Large intestine (tissue), 12 donors: ENCODE measurements at places on chromosomes 5 and 9. TPM values are rescaled to one million over a fixed set of nuclear protein-coding genes. Genes with fewer than 3 reads are reported as not detected.

GRCh38 chr5:94209774-94210355 lies 408.5 kb downstream of the KIAA0825 start:
- DNase-seq: no peak

DNA sequence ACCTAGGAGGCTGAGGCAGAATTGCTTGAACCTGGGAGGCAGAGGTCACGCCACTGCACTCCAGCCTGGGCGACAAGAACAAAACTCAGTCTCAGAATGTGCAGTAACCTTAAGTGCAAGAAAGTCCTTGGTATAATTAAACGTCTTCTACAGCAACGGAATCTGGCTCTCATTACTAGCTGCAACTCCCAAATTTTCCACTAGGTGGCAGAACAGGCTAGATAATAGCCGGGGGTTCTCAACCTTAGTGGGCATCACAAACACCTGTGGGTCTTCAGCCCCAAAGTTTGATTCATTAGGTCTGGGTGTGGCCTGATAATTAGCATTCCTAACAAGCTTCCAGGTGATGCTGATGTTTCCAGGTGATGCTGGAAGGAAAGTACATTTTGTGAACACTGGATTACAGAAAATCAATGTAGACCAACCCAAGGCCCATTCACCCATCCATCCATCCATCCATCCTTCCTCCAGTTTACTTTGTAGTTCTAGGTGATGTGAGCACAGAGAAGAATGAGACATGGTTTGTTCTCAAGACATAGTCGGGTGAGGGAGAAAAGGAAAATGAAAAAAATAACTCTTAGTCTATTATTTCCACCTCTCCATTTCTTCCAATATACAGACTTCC lies 37.3 kb downstream of the FBXW2 start:
- peak; percentile 40 for DNase-seq

- DNase-seq: no peak
Observed at GRCh38 chr5:161676103-161676502, 9.4 kb upstream of the GABRA6 start.

GRCh38 chr5:168608386-168608785 lies 29.2 kb upstream of the PANK3 start:
- no peak for DNase-seq

GRCh38 chr9:135199489-135199888 lies 112.0 kb downstream of the OLFM1 start:
- no peak for DNase-seq

- no peak for DNase-seq
Observed at GRCh38 chr5:172940268-172941066, 18.8 kb upstream of the RPL26L1 start.

GRCh38 chr9:120923620-120924328 lies 2.8 kb downstream of the TRAF1 start:
- DNase-seq: no peak

GRCh38 chr5:166881802-166882201 lies 1409.6 kb upstream of the WWC1 start:
- no peak for DNase-seq

DNA sequence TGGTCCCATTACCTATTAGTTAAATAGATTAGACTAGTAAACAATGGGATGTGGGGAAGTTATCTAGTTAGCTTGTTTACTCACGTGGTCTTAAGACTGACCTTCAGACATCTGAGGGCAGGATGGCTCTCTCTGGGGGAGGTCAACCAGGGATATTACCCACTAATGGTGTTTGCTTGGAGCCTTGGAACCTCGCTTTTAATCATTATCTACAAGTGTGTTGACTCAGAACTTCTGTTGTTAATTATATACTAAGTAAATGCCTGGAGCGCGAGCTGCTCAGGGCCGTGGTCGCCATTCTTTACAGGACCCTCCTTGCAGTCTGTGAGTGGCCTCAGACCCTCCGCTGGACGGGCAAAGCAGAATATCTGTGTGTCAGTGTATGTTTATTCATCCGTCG lies 48.5 kb upstream of the ZNF354A start:
- DNase-seq: peak; percentile 84

DNA sequence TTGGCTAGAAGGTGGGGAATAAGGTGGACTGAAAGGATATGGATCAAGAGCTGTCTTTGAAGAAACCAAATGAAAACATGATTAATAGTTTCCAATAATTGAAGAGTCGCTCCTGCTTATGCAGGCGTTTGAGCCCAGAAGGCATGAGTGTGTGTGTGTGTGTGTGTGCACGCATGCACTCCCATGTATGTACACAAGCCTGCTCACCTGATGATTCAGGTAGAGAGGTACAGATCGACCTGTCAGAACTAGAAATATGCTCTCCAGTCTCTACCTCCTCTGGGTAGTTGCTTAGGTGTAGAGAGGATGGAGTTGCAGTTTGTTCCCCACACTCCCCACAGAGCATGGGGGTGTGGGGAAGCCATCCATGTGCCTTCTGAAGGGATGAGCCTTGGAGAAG lies 1.1 kb upstream of the FGF1 start:
- no peak for DNase-seq

- no peak for DNase-seq
Observed at GRCh38 chr9:136571531-136571930, 25.7 kb upstream of the NOTCH1 start.

DNA sequence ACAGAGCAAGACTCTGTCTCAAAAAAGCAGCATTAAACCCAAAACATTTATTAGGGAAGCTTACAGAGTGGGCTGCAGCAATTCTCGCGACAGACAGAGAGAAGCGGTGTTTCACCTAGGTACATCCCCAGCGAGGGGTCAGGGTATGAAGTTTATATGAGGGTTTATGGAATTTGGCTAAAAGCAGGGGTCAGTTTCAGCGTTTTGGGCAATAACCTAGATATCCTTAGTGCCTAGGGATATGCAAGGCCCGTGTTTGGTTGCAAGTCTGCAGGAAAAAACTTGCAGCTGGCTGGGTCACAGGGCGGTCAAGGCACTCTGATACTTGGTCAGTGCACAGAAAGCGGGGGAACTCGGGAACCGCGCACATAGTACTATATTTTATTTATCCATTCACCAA lies 649 bp upstream of the GLE1 start:
- peak; percentile 34 for DNase-seq

DNA sequence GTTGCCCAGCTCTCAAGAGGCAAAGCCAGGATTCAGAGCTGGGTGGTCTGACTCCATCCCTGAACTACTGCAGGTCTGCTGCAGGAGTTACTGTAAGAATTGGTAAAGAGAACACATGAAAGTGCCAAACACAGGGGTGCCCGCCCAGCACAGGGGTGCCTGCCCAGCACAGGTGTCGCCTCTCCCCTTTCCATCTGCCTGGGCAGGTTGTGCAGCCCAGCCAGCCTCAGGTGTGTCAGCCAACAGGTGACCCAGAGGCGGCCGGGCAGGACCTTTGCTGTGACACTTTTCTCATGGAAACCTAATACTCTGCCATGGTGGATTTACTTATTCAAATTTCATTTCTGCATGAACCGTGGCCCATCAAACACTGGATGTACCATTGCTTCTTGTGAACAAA lies 289.7 kb upstream of the IRX4 start:
- no peak for DNase-seq

DNA sequence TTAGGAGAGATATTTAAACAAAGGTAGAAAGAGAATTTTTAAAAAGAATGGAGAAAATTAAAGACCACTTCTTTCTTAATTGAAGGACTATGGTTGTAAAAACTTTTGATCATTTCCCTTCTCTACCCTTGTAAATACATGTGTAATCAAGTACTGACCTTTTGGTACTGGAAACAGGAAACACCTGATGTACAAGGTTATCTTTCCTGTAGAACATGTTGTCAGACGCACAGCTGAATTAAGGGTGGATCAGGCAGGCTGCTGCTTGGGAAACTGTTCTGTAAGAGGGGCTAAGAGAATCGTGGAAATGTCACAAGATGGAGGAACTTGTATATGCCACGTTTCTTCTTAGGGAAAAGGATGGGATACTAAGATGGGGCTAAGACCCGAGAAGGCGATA lies 341.6 kb downstream of the ZNF608 start:
- DNase-seq: no peak

GRCh38 chr5:88727705-88728313 lies 155.2 kb downstream of the MEF2C start:
- DNase-seq: no peak

DNA sequence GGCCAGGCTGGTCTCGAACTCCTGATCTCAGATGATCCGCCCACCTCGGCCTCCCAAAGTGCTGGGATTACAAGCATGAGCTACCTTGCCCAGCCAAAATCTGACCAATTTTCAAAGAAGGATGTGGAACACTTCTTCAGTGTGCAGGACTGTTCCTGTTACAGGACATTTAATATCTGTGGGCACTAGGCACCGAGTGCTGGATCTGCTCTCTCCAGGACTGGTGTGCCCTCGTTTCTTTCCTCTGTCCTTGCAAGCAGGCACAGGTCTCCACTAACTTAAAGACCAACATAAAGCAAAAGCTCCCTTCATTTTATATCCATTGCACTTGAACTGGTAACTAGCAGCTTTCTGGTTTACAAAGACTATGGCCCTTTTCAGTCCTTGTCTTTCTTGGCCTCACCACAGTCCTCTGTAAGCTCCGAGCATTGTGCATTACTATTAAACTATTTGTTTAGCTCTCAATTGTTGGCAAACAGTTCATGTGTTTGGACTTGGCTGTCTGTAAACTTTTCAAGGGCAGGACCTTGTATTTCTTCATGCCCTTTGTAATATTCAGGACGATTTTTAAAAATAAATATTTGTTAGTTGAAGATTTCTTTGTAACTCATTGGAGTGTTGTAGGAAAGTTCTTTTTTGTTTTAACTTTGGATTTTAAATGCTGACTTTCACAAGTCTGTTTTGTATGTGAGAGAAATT lies 37.3 kb downstream of the ARHGEF28 start:
- DNase-seq: no peak

DNA sequence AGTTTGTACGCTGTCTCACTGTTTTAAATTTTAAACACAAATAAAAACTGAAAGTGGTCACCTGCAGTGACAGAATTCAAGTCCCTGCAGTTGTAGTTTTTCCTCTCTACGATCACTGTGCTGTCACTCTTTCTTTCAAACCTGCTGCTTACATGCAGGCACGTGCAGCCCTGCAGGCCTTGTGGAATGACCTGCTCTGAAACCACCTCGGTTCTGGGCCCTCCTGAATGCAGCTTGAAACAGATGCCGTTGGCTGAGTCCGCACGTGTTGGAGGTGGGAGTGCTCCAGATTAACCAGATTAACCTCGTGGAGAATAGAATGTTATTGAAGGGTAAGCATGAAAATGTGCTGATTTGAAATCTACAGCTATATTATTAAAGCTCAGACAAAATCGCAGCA lies 126.0 kb upstream of the ERCC6L2 start:
- DNase-seq: no peak

DNA sequence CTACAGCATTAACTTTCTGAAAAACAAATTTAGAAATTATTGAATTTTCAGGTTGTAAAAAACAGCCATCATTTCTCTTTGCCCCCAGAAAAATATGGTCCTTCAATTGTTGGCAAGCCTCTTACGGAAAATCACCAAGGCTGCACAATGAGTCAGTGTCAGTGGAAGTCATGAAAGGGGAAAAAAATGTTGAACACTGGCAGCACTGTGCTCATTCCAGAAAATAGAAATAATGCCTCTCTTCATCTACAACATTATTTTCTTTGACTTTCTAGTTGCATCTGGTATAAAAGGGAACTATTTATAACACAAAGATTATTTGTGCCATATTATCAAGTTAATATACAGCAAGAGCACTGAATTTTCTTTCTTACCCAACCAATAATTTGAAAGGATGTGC lies 26.7 kb upstream of the STK32A start:
- DNase-seq: no peak

DNA sequence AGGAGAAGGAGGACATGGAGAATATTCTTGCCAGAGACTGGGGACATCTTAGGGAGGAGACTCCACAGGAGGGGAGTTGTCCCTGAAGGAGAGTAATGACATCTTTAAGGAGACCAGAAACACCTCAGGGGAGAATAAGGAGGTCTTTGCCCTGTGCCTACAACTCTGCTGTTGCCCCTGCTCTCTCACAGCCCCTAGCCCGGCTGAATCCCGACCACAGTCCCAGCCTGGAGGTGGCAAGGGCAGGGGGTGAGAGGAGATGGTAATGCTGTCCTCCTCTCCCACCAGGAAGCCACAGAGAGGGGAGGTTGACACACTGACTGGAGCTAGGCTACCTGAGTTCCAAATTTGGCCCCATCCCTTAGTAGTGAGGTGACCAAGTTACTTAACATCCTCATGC lies 30.2 kb upstream of the ENHO start:
- DNase-seq: no peak

DNA sequence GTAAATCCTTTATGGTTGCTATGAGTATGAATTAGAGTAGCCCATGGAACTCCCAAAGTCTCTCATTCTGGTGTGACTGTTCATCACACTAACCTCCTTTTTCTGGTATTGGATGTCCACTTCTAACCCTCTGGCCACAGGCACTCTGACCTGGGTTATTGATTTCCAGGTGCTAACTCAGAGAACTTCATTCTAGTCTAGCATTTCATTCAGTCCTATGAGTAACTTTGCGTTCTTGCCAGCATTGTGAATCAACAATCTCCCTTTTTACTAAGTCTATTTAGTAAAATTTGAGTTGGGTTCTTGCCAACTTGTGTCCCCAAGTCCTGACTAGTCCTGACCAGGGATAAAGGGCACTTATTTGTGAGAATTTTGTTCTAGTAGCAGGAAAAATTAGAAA lies 103.5 kb downstream of the SNX18 start:
- no peak for DNase-seq

DNA sequence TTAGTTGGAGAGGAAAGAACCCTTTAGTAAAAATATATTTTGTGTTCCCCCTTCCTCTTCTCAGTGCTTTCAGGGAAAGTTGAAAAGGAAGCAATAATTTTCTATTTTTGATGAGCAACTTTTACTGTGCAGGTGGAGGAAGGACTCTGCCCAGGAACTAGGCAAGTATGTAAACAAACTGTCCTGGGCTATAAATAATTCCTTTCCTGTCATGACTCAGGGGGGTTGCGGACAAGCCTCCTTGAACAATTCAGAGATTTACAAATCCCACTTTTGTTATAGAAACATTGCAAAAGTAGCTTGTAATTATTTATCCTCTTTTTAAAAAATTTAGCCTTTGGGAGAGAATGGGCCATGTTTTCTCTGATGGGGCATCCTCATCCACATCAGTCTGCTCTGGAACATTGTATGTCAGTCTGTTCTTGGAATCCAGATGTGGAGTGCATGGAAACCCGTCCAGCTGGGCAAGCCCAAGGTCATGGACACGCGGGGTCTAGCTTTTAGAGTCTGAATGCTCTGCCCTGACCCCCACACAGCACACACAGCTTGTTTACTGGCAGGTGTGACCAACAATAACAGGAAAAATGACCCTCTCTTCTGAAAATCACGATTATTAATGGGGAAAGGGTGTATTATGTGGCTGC lies 127.6 kb downstream of the GADD45G start:
- peak; percentile 59 for DNase-seq

The SERF1B gene
- 64.4 TPM for polyA plus RNA-seq

The MELK gene
- 8.6 TPM for polyA plus RNA-seq

The PCDHGA11 gene
- polyA plus RNA-seq: 1.4 TPM

The EIF4E1B gene
- polyA plus RNA-seq: not detected

The TRIM36 gene
- polyA plus RNA-seq: 2.6 TPM

The COMMD10 gene
- 58.6 TPM for polyA plus RNA-seq

The MAP1B gene
- polyA plus RNA-seq: 31.0 TPM

The IL3 gene
- polyA plus RNA-seq: not detected

The TLE4 gene
- polyA plus RNA-seq: 33.3 TPM

The NDFIP1 gene
- 71.6 TPM for polyA plus RNA-seq

The ANKRD31 gene
- polyA plus RNA-seq: 0.21 TPM

The SPATA6L gene
- 7.2 TPM for polyA plus RNA-seq

The SHOC1 gene
- 0.10 TPM for polyA plus RNA-seq

The FAM81B gene
- 0.39 TPM for polyA plus RNA-seq

The LEAP2 gene
- 12.3 TPM for polyA plus RNA-seq

The SLC23A1 gene
- 49.8 TPM for polyA plus RNA-seq
